ENCODE measurements at places on chromosomes 7 and 10.
A peak's percentile ranks its signal among the peaks of the same experiment; 100 is the strongest.

- peak; percentile 51 for DNase-seq
Measured at GRCh38 chr10:62264702-62265436, 3.8 kb downstream of the RTKN2 start.

GRCh38 chr10:17841050-17841449, 31.9 kb downstream of the MRC1 start:
- DNase-seq = no peak

- peak; percentile 20 for DNase-seq
Measured at GRCh38 chr10:3873728-3874461, 88.9 kb upstream of the KLF6 start.

- DNase-seq = no peak
Measured at GRCh38 chr10:25157650-25158049, 17.2 kb upstream of the GPR158 start.
